ENCODE measurements at places on chromosomes 6 and 20.

GRCh38 chr6:158143700-158144099, 24.4 kb downstream of the SERAC1 start:
- no peak for DNase-seq

DNA sequence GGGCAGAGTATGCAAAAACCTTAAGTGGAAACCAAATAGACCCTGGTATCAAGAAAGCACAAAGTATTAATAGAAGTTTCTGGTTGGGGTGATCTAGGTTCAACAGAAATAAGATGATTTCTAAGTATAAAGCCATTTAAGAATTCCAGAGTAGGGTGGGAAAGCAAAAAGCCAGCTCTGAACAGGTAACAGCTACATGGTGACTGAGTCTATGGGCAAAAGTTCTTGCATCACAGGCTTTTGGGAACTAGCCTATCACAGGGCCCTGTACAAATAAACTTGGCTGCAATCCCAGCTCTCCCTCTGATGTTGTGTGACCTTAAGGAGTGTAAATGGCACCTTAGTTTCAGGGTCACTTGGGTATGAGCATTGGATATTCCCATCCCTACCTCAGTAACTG, 5.5 kb downstream of the TCF19 start:
- no peak for DNase-seq

- no peak for DNase-seq
These were observed 1.3 kb upstream of the PTCRA start for GRCh38 chr6:42914546-42914945.

DNA sequence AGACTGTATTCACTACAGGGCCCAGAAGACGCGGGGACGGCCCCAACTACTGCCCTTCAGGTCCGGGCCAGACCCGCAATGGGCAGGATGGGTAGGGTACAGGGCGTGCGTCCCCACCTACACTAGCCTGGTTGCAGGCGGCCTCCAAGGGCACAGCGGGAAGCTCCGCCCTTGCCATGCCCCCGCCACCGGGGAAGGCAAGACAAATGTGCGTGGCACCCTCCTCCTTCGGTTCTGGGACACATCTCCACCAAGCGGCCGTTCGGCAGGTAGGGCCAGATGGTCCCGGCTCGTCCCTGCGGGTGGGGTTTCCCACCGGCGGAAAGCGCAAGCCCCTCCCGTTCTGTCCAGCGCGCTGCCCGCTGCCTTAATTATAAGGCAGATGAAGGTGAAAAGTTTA, 5.6 kb downstream of the NXT1 start:
- DNase-seq: no peak

DNA sequence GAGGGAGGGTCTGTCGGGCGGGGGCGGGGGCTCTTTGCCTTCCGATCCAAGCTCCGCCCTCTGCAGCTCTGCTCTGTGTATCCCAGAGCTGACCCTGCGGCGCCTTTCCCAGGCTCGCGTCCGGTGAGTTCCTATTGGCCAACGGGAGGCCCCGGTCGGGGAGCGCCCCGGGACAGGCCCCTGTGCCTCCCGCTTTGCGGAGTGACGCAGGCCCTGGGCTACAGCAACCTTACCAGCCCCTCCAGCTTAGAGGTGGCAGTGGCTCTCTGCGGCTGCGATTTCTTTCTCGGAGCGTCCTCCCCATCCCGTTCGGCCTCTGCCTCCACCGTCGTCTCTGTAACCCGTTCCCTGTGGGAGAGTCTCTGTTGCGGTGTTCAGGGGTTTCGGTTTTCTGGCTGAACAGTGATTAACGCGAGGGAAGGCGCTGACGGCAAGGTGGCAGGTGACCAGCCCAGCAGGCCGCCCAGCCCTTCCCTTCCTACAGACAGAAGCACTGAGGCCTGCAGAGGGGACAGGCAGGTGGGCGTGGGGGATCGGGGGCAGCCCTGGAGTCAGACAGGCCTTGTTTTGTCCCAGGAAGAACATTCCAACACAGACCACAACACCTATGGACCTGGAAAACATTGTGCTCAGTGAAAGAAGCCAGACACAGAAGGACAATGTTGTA, 18.1 kb upstream of the CEBPB start:
- DNase-seq: peak; percentile 72

- no peak for DNase-seq
These were observed 8.4 kb upstream of the SNX14 start for GRCh38 chr6:85602100-85602499.

DNA sequence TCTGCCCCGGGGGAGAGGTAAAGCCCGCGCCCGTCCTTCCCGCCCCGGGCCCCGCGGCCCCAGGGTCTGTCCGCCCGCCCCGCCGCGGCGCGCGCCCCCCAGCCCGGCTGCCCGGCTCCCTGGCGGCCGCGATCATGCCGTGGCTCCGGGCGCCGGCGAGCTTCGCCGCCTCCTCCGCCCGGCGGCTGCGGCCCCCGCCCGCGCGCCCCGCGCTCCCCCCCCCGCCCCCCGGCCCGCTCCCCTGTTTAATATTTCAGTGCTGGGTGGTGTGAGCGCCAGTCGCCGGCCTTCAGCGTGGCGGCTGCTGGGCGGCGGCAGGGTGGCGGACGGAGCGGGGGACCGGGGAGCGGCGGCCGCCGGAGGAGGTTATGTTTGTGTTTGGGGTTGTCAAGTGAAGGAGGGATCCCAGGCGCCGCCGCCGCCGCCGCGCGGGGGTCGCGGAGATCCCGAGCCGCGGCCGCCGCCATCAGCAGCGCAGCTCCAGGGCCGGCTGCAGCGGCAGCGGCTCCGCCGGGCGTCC, at the start of gene HIVEP1:
Gene HIVEP1, plus strand, starts transcription at position 275 of the 520 bp plus-strand sequence. CDS start 3,317 bp downstream, outside the sequence.
- DNase-seq: peak; percentile 71

DNA sequence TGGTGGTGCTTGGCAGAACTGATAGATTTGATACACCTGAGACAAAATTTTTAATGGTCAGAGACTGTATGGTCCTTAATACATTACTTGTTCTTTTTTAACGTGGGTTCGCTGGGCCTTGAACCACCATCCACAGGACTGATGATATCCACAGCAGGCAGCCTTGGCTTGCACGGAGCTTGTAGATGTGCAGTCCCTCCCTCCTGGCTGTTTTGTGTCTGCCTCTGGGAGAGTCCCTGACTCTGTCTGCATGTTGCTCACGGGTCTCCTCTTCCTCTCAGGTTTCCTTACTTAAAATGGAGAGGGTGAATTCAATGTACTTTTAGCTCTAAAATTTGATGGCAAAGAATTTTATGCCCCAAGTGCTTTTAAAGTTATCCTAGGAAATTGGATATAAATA, 17.5 kb downstream of the KIF25 start:
- DNase-seq: no peak

GRCh38 chr6:45946352-45946751, 69.3 kb downstream of the CLIC5 start:
- no peak for DNase-seq
